ENCODE measurements at places on chromosomes 1 and 21.

GRCh38 chr1:28265577-28265976, 6.3 kb downstream of the SESN2 start:
- no peak for DNase-seq

- DNase-seq = no peak
Measured at GRCh38 chr1:2290171-2290578, 62.1 kb downstream of the SKI start.

- no peak for DNase-seq
Measured at GRCh38 chr1:41400225-41400624, 39.0 kb downstream of the FOXO6 start.

GRCh38 chr1:163922743-163923201, 601.0 kb downstream of the NUF2 start:
- DNase-seq = no peak

DNA sequence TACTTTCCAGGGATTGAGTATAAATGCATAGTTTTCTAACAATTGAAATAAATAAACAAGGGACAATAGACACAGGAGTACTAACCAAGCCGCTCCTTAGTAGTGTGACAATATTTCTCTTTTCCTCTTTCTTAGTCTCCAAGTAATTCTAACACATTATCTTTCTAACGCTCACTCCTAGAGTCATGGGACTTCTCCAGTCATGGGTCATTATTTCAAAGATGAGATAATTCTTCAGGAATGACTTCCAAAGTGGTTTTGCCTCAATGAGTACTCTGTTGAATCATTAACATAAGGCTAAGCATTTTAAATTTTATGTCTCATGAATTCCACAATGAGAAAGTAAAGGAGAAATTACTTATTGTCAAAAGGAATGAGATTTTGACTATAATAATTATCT, 605.8 kb upstream of the ADAMTS5 start:
- peak; percentile 92 for DNase-seq

DNA sequence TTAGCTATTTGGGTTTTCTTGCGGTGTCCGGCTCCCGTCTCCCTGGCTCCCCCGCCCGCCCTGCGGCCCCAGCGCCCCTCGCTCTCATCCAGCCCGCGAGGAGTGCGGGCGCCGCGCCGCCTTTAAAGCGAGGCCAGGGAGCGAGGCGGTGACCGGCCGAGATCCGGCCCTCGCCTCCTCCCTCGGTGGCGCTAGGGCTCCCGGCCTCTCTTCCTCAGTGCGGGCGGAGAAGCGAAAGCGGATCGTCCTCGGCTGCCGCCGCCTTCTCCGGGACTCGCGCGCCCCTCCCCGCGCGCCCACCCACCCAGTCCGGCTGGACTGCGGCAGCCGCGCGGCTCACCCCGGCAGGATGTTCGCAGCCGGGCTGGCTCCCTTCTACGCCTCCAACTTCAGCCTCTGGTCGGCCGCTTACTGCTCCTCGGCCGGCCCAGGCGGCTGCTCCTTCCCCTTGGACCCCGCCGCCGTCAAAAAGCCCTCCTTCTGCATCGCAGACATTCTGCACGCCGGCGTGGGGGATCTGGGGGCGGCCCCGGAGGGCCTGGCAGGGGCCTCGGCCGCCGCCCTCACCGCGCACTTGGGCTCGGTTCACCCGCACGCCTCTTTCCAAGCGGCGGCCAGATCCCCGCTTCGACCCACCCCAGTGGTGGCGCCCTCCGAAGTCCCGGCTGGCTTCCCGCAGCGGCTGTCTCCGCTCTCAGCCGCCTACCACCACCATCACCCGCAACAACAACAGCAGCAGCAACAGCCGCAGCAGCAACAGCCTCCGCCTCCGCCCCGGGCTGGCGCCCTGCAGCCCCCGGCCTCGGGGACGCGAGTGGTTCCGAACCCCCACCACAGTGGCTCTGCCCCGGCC, 492 bp downstream of the HLX start:
- DNase-seq = peak; percentile 85

DNA sequence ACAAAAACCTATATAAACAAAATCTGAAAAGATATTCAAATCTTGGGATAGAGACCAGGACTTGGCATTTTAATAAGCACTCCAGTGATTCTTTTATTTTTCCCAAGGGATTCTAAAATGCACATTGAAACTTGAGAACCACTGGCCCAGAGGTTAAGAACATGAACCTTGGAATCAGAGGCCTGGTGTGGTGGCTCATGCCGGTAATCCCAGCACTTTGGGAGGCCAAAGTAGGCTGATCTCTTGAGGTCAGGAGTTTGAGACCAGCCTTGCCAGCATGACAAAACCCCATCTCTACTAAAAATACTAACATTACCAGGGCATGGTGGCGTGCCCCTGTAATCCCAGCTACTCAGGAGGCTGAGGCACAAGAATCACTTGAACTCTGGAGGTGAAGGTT, 12.9 kb upstream of the CEP85 start:
- no peak for DNase-seq

GRCh38 chr1:173445164-173445563, 32.0 kb upstream of the PRDX6 start:
- DNase-seq = no peak

- DNase-seq = peak; percentile 36
Measured at GRCh38 chr1:203539831-203540546, 46.0 kb downstream of the OPTC start.

- no peak for DNase-seq
Measured at GRCh38 chr1:34693081-34693480, 61.8 kb upstream of the GJB5 start.

- no peak for DNase-seq
Measured at GRCh38 chr1:83741348-83741747, 257.6 kb downstream of the TTLL7 start.

DNA sequence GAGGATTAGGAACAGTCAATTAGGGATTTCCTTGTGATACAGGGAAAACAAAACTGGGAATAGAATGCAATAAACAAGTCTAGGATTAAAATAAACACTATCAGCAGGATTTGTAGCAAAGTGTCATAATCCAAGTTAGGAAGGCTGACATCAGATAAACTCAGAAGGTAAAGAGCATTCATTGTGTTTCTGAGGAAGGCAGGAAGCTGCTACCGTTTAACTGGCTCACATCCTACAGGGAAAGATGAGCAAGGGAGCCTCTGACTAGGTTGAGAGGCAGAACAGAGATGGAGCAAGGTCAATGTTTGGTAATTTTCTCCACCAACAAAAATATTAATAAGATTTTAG, 124.7 kb downstream of the POU2F1 start:
- peak; percentile 3 for DNase-seq

DNA sequence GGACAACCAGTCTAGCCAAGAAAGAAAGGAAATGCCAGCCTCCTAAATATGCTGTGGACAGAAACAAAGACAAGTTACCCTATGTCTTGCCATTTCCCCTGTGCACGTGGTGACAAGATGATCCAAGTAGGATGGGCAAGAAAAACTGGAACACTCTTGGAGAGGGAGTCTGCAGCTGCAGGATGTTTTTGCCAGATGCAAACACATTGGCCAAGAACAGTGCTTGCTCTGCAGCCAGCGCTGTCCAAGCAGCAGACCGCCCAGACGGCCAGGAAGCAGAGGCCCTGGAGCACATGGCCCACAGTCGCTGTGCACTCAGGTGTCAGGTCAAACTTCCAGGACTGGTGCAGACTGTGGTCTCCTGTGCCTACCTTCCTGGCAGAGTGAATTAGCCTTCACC, 189.3 kb downstream of the SLC35F3 start:
- no peak for DNase-seq

GRCh38 chr1:85325920-85326319, 49.5 kb upstream of the BCL10 start:
- DNase-seq = no peak

DNA sequence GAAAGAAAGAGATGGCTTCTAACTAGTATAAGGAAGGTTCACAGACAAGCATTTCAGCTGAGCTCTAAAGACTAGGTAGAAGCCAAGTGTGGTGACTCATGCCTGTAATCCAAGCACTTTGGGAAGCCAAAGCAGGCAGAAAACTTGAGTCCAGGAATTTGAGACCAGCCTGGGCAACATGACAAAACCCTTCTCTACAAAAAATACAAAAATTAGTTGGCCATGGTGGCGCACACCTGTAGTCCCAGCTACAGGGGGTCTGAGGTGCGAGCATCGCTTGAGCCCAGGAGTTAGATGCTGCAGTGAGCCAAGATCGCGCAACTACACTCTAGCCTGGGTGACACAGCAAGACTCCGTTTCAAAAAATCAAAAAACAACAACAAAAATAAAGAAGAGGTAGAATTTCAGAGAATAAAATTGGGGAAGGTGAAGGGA, 27.8 kb downstream of the FBXO42 start:
- peak; percentile 90 for DNase-seq

- no peak for DNase-seq
Measured at GRCh38 chr1:3740752-3741151, 11.5 kb upstream of the CCDC27 start.

GRCh38 chr1:218402786-218403120, 57.6 kb downstream of the TGFB2 start:
- DNase-seq = no peak

GRCh38 chr1:156135930-156136871, 17.2 kb upstream of the SEMA4A start:
- no peak for DNase-seq

DNA sequence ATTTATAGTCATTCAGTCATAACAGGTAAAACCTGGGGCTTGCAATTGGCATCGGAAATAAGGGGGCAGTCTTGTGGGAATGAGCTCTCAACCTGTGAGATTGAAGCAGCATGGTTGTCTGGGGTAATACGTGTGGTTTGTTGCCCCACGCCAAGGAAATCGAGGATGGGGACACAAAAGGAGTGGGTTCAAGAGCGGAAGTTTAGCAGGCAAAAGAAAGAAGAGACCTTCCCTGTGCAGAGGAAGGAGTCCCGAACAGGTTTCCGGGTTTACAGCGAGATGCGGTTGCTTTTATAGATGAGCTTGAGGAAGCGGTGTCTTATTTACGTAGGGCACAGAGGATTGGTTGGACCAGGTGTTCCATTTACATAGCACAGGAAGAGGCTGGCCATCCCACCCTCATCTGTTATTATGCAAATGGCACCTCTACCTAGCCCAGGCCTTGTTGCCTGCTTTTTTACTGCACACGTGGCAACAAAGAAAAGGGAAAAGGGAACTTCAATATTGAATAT, 37.3 kb downstream of the IFNAR1 start:
- DNase-seq = no peak

GRCh38 chr21:25220954-25221353, 386.3 kb downstream of the MRPL39 start:
- DNase-seq = no peak

GRCh38 chr1:7046314-7046713, 261.1 kb downstream of the CAMTA1 start:
- peak; percentile 72 for DNase-seq

- peak; percentile 99 for DNase-seq
Measured at GRCh38 chr1:44354840-44355581, at the start of gene ERI3. ERI3 (minus strand) TSS chr1:44355257; CDS start chr1:44355026, 231 bp downstream.

DNA sequence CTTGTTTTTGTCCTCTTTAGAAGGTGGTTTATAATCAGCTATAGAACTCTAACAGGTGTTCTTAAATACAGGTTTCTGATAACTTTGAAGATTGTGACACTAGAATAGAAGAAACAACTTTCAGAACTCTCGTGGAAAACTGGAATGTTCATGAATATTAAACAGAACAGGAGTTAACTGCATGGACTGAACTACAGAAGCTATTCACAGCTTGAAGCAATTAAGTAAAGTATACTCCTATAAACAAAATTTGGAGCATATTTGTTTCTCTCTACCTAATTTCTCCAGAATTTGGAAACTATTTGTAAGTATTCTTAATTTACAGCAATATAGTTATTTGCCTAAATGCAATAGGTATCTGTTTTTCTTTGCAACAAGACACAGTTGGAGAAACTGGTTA, 824.8 kb downstream of the ADGRL2 start:
- DNase-seq = no peak

- DNase-seq = no peak
Measured at GRCh38 chr1:232452117-232452516, 177.8 kb downstream of the SIPA1L2 start.

- no peak for DNase-seq
Measured at GRCh38 chr1:245168086-245168485, 13.3 kb downstream of the KIF26B start.

- peak; percentile 13 for DNase-seq
Measured at GRCh38 chr1:29331729-29332128, 95.4 kb downstream of the PTPRU start.

DNA sequence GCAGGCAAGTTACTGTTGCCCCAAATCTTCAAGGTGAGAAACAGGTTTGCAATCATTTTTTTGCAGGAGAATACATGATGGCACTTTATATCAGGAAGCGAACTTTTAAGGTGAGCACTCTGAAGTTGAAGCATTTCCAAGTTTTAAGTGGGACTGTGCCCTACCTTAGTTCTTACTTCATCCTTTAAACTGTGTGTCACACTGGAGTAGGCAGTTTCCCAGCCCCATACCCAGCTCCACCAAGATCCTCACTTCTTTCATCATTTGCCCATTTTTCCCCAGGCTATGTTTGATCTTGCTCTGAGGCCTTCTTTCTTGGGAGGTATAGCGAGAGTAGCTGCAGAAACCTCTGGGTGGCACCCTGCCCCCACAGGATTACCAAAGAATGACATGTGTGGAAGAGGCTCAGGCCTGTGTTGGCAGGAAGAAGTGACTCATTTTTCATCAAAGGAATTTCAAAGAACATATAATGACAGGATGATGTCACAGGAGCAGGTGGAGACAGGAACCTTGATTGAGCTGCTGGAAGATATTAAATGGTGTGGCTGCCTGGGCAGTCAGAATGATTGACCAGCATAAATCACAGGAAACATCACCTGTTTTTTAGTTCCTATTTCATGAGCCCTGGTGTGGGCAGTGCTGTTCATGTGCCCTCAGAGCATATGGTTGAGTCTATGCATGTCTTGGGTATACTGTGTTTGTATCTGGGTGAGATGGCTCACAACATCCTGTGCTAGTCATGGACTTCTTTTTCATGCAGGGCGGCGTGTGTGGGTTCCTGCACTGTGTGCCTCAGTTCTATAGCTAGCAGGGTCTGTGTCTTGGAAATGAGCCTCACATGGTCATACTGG, 20.8 kb upstream of the MACF1 start:
- DNase-seq = peak; percentile 83

- no peak for DNase-seq
Measured at GRCh38 chr1:194026422-194026821, 840.0 kb upstream of the B3GALT2 start.

DNA sequence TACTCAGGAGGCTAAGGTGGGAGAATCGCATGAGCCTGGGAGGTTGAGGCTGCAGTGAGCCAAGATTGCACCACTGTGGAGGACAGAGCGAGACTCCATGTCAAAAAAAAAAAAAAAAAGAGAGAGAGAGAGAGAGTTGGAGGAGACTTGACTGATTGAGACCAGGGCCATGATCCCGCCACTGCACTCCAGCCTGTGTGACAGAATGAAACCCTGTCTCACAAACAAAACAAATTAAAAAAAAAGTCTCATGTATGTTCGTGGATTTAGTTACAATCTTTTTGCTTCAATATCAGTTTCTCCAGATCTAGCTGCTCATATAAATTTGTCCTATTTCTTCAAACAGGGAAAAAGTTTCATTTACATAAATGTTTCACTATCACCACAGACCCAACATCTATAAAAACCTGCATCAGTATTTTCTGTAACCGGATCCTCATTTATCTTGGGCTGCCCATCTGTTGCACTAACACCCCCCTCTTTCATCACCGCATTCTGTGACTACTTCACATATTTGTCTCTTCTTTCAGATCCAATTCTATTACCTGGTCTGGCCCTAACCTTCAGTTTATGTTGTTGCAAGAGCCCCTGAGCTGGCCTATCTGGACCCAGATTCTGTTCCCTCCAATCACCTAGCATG, 127.0 kb downstream of the GREM2 start:
- DNase-seq = no peak

All from GM23248 (cell line).